ENCODE measurements at places on chromosomes 6 and 20.

DNA sequence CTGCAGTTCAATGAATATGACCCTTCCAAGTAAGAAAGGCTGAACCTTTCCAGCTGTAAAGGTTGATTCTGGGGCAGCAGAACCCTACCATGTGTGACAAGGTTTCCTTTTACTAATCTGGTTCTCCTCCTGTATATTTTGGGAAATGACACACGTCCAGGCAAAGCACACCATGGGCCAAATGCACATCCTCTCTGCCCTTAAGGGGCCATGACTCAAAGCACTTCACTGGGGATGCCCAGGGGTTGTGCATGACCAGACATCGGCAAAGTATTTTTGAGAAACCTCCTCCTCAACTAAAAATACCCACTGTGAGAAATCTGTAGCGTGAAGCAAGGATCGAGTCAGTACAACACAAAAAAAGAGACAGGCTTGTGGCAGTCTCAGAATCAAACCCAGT is 174.7 kb downstream of the BACH2 start:
- DNase-seq, result no peak

- no peak for DNase-seq
These were observed 446.1 kb upstream of the SULF2 start for GRCh38 chr20:48231253-48231930.

DNA sequence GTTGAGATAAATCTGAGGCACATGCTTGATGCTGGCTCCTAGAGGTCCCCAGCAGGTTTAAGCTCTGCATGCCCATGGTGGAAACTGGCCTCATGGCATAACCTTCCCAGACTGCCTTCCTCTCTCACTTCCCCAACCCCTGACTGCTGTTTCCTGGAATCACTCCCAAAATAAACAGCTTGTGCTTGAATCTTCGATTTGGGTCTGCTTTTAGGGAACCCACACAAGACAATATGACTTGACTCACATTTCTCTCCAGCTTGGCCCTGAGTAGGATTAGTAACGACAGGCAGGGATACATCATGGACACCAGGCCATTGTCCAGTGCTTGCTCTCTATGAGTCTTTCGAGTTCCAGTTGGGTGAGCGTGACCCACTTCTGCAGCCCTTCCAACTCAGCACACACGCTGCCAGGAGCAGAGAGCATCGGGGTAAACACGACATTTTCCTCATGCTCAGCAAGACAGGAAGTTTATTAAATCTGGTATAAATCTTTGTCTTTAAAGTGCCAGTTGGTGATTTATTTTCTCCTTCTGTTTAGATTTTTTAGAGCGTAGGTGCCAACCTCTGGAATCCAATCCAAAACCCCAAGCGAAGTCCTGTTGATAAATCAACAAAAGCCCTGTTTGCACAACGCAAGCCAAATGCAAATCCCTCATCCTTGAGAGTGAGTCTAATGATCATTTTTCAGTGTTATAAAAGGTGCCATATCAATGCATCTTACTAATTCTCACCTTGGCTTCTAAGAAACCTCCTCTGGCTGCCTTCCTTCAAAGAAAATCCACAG is 135.0 kb downstream of the FOXA2 start:
- DNase-seq, result no peak

DNA sequence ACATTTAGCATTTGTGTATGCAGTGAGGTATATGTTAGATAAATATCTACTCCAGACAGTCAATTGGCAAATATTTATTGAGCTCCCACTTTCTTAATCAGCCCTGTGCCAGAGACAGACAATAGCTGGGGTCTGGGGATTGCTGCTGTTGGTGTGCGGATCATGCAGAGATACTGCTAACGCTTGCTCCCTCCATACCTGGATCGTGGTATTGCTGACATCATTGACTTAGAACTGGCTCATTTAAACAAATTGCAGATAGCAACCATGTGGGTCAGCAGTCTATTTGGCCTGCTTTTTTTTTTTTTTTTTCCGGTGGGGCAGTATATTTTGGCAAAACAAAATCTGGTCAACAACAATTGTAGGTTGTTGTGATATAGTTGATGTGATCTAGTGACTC is 9.5 kb downstream of the ARID1B start:
- no peak for DNase-seq

- DNase-seq, result no peak
These were observed 61.9 kb downstream of the CYP39A1 start for GRCh38 chr6:46590765-46591164.

DNA sequence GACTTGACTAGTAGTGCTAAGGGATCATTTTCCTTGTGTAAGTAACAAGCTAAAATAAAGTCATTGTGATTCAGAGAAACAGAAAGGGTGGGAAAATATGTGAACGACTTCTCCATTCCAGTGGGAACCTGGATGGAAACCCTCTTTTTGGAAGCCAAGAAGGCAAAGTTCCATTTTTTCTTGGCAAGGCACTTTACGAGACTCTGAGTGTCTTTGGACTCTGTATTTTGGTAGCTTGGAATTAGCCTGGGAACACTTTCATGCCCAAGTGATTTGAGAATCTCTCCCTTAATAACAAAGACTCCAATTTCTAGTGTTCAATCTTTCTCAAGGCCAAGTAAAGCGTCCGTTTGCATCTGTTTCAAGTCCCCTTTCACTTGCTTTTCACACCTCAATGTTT is 100.5 kb upstream of the SASH1 start:
- DNase-seq, result no peak

DNA sequence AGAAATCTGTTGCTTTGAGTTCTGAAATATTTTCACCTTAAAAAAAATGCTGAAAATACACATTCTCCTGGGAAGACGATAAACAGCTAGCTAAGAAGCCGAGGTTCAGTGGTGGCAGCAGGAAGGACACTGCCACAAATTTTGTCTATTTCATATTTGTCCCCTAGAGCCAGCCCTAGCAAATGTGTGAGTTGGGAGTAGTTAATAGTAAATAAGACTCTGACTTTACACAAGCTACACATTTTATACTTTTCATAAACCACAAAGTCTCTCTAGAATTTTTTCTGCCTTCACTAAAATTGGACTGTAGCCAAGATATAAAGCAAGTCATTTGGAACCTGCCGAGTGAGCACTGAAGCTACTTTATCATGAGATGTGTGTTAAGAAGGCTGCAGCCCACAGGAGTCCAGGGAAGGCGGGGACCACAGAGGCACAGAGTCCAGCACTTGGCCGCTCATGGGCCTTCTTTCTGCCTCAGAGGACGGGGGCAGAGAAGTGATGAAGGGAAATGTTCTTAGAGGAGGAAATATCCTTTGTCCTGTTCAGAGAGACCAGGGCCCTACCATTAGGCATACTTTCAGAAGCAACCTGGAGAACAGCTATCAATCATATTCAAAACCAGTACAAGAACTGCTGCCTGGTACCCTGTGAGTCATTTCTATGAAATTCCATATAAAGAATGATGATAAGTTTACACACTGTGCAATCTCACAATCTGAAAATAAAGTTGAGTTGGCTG is 241.7 kb upstream of the TAB2 start:
- DNase-seq, result no peak

DNA sequence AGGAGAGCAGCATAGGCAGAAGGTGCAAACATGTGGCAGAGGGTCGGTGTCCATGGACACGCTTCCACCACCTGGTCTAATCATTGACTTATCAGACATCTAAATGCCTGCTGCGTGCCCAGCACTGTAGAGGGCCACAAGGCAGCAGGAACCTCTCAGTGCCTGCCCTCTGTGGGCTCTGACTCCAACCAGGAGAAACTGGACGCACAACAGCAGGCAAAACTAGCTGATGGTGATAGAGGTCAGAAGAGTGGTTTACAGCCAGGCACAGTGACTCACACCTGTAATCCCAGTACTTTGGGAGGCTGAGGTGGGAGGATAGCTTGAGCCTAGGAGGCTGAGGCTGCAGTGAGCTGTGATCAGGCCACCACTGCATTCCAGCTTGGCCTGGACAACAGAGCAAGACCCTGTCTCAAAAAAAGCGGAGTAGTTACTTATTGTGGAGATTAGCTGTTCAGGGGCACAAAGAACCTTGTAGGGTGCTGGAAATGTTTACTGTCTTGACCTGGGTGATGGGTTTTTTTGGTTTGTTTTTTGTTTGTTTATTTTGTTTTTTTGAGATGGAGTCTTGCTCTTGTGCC is 46.5 kb downstream of the PPARD start:
- no peak for DNase-seq

DNA sequence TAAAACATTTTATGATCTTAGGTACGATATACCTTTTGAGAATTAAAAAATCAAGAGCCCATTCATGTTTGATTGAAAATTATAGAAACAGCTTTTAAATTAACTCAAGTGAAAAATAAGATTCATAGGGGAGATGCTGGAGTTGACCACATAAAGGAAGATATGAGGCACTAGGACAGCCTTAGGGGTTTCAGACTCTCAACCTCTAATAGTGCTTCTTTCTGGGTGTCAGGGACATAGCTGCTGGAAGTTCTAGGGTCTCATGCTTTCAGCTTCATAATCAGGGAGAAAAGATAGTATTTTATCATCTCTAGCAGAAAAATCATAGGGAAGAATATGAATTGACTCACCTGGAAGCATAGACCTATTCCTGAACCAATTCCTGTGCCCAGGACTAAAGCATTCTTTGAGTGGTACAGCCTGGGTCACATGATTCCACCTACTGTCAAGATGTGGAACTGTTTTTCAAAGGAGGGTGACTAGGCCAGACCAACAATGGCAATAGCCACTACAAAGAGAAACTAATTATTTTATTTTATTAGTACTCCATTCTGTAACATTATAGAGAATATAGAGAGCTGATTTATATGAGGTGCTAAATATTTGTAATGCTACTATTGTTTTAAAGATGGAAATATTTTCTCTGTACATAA is 27.8 kb upstream of the CENPW start:
- no peak for DNase-seq

- DNase-seq, result no peak
These were observed 79.4 kb upstream of the SCAF8 start for GRCh38 chr6:154653853-154654252.

GRCh38 chr6:38378801-38379200 is 260.9 kb downstream of the BTBD9 start:
- no peak for DNase-seq

- DNase-seq, result no peak
These were observed 33.2 kb downstream of the VEGFA start for GRCh38 chr6:43803055-43803782.

- DNase-seq, result no peak
These were observed 163.2 kb upstream of the LAMA2 start for GRCh38 chr6:128719786-128720185.

- DNase-seq, result no peak
These were observed 176.1 kb downstream of the TRIM27 start for GRCh38 chr6:28747631-28748157.

DNA sequence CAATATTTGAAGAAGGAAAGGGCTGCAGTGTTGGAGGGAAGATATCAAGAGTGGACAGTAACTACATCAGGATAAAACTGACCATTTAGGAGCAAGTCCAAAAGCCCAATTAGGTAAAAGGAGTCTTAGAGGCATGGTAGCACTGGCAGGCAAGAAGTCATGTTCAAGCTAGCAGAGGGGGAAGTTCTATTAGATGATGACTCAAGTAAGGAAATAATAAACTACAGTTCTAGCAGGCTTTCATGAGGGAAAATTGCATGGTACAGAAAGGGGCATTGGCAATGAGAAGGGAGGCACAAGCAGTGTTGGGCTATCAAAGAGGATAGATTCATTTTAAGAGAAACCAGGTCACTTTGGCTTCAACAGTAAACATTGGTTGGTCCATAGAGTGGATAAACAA is 156.1 kb upstream of the PTPRK start:
- no peak for DNase-seq

GRCh38 chr6:52693773-52694172 is 22.9 kb downstream of the TMEM14A start:
- DNase-seq, result no peak

DNA sequence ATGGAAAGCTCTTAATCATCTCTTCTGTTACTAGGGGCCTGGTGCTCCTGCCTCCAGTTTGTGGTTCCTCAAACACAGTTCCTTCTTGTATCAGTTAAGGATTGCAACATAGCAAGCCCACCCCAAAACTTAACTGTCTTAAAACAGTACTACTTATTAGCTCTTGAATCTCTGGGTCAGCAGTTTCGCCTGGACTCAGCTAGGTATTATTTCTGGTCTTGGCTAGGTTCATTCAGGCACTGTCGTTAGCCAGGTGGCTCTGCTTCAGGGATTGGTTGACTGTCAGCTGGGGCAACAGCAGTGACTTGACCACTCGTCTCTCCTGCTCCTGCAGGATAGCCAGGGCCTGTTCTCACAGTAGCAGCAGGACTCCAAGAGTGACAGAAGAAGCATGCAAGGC is 30.0 kb upstream of the RALY start:
- DNase-seq, result no peak

DNA sequence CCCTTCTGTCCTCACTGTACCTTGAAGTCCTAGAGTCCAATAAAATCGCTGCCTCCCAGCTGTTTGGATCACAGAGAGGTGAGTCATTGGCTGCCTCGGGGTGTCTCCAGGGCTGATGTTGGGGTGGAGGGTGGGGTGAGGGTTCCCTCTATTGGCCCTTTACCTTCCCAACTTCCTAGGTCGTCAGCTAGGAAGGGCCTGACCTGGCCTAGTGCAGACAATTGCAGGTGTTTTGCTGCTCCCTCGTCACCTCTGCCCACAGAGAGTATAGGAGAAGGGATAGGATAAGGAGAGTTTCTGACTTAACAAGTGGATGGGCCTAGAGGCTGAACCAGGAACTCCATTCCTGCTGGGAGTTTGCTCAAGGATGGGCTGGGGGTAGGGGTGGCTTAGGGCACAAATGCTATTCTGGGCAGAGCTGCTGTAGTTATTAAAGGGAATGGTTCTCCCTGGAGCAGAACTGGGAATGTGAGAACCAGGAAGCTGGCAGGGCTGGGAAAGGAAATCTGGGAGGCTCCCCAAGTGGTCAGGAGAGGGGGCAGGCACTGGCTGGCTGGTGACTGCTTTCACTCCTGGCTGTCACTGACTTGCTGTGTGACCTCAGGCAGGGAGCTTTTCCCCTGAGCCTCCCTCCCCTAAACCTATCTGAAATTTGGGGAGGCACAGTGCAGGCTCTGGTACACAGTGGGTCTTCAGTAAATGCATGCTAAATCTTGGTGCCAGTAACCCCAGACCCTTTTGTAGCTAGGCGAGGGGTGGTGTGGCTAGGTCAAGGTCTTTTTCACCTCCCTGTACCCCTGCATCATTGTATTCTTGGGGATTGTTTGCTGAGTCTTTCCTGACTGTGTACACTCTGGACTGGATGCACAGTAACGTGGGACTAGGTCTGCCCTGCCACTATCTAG is 1.5 kb downstream of the TP53INP2 start:
- DNase-seq, result no peak

- no peak for DNase-seq
These were observed 9.8 kb downstream of the FOXS1 start for GRCh38 chr20:31835554-31835953.

GRCh38 chr6:121436960-121437850 is 1.8 kb downstream of the GJA1 start:
- no peak for DNase-seq

GRCh38 chr6:158717341-158718330 is 67.8 kb downstream of the SYTL3 start:
- DNase-seq, result no peak

GRCh38 chr6:38973178-38974057 is 75.2 kb upstream of the GLP1R start:
- peak; percentile 15 for DNase-seq

GRCh38 chr6:29726001-29726400 is 2.8 kb downstream of the HLA-F start:
- no peak for DNase-seq
